Activated naive CD4-positive, alpha-beta T cell treated with Interleukin-2 at 50 U/mL for 16 hours (primary cell): ENCODE measurements at places on chromosomes 1 and 21.

GRCh38 chr1:183023601-183024316, 539 bp downstream of the LAMC1 start:
- peak; percentile 24 for DNase-seq

- DNase-seq: no peak
These were observed 12.3 kb upstream of the OTUD3 start for GRCh38 chr1:19869929-19870328.

GRCh38 chr1:153476491-153477093, 16.1 kb upstream of the S100A7 start:
- DNase-seq: no peak

DNA sequence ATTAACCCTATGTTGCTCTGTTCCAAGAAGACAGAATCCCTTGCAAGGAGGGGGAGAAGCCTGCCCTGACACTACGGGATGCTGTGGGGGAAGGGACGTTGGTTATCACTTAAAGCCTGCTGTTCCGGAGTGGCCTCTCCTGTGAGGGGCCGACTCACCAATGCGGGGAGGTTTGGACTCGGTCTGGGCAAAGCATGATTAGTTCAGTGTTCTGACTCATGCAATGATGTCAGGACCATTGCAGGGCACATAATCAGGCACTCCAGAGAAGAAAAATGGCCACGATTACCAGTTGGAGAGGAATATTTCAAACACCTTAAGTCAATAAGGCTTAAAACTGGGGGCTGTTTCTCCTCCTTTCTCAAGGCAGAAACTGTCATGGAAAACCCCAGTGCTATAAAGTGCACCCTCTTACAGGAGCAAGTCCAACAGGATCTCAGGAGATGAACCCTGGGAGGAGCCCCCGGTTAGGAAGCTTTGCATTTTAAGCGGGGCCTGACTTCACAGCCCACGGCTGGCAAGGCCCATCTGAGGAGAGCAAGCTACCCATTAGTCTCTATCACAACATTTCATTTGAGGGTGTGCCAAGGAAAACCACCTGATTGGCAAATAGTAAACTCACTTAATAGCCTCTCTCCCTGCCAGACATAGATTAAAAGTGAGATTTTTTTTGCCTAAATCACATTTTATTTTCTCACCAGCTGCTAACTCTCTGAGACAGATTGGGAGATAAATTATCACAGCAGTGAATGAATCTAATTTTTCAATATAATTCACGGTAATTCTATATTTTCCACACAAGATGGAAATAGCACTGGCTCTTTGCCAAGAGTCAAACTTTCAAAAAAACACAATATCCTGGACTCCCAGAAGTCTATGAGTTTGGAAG, 202.5 kb downstream of the C1orf94 start:
- no peak for DNase-seq

- DNase-seq: no peak
These were observed 50.6 kb upstream of the COG2 start for GRCh38 chr1:230591678-230592077.

DNA sequence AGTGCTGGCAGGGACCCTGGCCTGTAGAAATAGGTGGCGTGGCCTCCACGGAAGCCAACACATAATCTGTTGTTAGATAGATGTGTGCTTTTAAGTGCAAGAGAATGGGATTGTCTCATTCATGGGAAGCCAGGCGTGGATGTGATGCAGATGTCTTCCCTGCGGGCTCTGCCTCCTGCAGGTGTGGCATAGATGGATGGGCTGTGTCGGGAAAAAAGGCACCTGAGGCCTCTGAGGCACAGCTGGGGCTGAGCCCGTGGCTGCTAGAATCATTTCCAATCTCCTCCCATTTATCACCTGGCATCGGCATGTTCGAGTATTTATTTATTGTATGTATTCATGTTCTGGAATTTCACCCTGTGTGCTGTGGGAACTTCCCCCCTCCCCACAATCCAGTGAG, 353.4 kb upstream of the AJAP1 start:
- no peak for DNase-seq

DNA sequence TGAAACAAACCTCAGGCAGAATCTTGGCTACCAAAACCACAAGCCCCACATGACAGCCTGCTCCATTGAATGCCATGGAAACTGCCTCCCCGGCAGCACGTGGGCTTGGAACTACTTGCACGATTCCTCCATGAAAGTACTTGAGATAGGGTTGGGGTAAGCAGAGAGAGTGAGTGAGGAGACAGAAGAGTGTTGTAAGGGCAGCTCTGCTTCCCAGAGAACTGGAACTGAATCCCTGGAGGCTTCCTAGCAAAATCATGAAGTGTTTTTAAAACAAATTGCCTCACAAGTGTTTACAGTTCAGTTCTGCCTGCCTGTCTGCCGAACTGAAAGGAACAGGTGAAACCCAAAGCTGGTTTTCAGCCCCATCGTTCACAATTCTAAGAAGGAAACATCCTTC, 35.3 kb upstream of the DNASE2B start:
- DNase-seq: no peak

DNA sequence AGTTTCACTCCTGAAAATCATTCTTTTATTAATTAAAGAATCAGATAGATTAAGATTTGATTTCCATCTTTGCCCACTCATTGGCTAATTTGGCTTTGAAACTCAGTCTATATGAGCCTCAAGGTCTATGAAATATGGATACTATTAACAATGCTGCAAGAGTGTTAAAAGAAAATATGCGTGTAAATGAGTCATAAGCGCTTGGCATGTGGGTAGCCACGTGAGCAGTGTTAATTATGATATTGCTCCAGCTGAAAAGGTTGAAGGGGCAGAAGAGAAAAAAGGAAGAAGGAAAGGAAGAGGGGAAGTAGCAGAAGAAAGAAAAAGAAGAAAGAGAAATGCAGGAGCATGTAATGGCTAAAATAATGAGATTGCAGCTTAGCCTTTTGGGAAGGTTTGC, 151.4 kb downstream of the CHRM3 start:
- no peak for DNase-seq
